Activated CD4-positive, alpha-beta T cell treated with anti-CD3 and anti-CD28 coated beads, Interleukin-2, amount 10 ng/mL, durations not matched to agents 7 days and 5 days (primary cell): ENCODE measurements at places on chromosomes 5 and 9.

DNA sequence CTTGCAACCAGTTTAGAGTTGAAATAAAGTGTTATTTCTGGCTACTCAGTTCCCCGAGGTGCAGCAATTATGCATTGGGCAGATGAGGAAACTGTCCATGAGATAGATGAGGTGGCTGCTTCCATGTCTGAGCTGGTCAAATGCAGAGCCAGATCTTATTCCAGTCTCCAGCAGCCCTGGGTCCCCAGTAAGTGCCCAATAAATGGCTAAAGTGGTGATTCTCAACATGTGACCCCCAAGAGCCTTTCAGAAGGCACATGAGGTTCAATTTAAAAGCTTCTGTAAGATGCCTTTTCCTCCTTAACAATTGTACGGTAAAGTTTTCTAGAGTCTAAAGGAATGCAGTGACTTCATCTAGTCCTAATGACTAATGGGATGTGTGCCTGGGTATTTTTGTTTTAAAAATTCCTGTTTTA lies 17.5 kb downstream of the ATOX1 start:
- DNase-seq: no peak

GRCh38 chr5:104178829-104179456 lies 616.4 kb upstream of the NUDT12 start:
- DNase-seq: peak; percentile 16

GRCh38 chr5:11300736-11301135 lies 539.7 kb upstream of the DAP start:
- DNase-seq: no peak

- DNase-seq: no peak
Observed at GRCh38 chr9:125541840-125542243, 165.2 kb downstream of the MAPKAP1 start.

DNA sequence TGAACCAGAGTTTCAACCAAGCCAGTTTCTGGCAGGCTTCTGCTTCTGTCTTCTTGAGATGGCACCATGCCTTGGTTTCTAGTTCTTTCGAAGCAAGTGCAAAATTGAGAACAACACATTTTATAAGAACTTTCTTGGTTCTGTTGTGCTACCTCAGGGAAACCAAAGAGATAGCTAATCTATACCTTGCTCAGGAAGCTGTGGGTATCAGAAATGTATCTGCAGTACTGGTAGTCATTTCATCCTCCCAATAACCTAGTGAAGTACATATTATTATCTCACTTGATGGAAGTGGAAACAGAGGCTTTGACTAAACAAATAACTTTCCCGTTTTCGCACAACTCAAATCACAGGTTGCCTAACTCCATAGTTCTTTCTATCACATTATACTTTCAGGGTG lies 246.6 kb downstream of the ENC1 start:
- no peak for DNase-seq

- DNase-seq: no peak
Observed at GRCh38 chr9:89781838-89782540, 177.2 kb downstream of the GADD45G start.

DNA sequence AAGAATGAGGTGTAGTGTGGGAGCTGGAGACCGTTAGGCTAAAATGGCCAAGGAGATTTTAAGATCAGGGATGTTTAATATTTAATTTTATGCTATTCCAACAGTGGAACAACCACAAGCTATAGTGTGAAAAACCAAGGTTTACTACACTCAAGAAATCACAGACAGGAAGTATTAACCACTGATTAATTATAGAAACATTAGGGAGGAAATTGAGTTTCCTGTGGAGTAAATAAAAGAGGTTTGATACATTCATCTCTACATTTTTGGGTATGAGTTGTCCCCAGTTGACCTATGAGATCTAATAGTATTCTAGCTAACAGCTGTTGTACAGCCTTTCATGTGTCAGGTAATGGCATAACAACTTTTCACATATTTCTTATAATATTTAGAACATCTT lies 103.7 kb upstream of the MPDZ start:
- DNase-seq: no peak

DNA sequence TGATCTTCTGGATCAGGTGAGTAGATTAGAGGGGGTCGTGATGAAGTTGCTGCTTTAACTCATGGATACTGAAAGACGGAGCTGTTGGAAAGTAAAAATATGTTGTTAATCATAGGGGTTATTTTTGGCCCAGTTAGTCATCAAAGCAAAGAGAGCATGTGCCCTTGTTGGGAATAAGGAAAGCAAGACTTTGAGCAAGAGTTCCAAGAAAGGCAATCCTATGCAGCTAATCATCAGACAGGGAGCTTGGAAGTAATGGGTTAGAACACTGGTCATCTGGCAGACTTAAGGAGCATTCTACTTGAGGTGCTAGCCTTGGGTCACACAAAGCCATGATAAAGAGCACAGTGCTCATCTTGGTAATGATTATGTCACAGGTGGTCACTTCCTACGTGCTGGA lies 18.3 kb downstream of the ASPN start:
- no peak for DNase-seq

- no peak for DNase-seq
Observed at GRCh38 chr5:14491015-14491915, 90.3 kb upstream of the OTULINL start.

GRCh38 chr5:124960266-124960665 lies 213.8 kb upstream of the ZNF608 start:
- no peak for DNase-seq

DNA sequence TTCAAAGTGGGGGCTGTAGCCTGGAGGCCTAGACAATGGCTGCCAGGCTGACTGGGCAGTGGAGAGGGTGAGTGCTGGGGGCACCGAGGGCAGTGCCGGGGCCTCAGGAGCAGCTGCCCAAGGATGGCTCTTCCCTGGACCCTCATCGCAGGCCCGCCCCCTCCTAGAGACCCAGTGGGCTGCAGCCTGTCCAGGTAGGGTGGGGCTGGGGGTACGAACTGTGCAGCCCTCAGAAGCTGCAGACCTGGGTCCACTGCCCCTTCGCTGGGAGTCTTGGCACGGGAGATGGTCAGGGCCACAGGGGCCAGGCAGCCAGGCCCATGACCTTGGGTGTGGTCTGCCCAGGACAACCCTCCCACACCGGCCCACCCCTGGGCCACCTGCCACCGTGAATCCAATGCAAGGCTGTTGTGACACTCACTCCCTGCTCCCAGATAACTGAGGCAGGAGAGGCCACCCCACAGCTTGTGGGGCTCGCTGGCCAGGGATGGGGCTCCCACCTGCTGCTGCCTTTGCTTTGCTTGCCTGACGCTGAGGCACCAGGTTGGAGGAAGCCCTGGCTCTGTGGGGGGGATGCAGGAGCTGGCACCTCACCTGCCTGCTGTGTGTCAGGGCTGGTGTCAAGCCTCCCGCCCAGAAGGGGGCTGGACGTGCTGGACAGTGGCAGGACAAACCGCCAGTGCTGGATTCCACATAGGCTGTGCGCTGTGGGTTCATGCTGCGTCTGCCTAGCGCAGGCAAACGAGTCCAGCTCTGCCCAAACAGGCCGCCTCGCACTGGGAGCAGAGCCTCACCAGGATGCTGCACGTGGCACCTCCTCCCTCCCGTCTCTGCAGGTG lies 23.1 kb upstream of the SLC9A3 start:
- DNase-seq: no peak

GRCh38 chr5:91754990-91755389 lies 371.9 kb upstream of the ARRDC3 start:
- no peak for DNase-seq

DNA sequence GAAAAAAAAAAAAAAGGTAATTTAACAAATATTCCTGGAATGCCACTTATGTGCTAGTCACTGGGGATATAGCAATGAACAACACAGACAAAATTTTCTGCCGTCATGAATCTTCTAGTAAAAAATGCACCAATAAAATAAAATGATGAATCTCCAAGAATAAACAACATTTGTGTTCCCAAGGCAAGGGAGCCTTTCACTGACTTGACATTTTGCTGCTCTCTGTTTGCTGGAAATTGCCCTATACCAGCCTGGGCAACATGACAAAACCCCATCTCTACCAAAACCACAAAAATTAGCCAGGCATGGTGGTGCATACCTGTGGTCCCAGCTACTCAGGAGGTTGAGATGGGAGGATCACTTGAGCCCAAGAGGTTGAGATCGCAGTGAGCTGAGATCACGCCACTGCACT lies 64.5 kb upstream of the ERBIN start:
- no peak for DNase-seq

DNA sequence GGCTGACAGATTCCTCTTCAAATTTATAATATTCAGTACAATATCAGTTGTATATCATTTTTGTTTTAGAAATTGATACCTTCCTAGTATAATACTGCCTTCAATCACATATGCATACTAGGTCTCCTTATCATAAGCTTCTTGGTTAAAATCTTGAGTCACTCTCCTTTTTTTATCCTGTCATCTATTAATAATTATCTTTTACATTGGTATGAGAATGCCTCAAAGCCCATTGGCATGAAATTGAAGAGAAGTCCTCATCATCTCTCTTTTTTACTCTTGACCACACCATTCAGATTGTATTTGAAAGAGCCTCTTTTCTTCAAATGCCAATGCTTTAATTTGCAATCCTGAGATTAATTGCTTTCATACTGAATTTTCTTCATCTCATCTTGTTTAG lies 810.3 kb downstream of the BRINP1 start:
- no peak for DNase-seq

DNA sequence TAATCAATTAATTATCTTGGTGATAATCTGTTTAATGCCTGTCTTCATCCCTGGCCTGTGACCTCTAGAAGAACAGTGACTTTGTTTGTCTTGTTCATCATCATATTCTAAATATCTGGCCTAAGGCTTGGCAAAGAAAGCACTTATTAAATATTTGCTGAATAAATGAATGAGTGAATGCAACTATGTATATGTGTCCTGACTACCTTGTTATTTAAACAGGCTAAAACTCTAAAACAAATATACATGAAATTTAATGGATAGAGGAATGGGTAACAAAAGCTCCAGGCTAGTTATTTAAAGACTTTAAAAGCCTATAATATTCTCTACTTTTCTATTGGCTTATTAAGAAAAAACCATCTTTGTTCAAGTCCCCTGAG lies 91.7 kb upstream of the CER1 start:
- no peak for DNase-seq

- DNase-seq: peak; percentile 84
Observed at GRCh38 chr9:95724253-95724991, 151.1 kb upstream of the ERCC6L2 start.
